ENCODE measurements at places on chromosomes 3 and 15.

DNA sequence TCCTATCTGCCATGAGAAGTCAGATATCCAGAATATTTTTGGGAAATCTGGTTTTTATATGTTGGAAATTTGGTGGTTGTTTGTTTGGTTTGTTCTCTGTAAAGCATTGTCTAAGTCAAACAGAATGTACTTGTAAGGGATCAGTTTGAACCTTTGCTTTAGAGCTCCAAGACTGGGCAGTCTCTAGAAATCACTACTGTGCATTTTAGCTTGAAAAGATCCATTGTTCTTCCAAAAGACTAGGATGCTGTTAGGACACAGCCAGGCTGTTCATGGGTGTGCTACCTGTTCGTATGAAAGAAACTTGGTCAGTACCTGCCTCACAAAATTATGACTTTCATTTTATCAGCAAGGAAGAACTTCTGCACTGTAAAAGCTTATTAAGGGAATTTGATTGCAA is 182.6 kb downstream of the WDR72 start:
- DNase-seq: no peak

DNA sequence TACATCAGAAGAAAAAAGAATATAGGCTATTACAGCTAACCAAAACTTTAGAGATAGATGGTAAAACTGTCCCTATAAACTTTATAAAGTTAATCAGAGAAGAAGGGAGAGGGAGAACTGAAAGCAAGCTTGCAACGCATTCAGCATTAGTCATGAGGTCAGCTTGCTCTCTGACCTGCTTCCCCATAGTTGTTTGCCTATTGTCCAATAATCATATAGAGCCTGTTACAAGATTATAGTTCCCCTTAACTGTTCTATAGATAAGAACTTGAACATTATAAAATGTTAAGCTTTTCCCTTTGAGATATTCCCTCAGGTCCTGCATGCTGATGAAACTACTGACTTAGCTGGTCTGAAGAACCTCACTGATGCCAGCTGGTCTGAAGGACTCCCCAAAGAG is 74.5 kb downstream of the CPNE4 start:
- no peak for DNase-seq

DNA sequence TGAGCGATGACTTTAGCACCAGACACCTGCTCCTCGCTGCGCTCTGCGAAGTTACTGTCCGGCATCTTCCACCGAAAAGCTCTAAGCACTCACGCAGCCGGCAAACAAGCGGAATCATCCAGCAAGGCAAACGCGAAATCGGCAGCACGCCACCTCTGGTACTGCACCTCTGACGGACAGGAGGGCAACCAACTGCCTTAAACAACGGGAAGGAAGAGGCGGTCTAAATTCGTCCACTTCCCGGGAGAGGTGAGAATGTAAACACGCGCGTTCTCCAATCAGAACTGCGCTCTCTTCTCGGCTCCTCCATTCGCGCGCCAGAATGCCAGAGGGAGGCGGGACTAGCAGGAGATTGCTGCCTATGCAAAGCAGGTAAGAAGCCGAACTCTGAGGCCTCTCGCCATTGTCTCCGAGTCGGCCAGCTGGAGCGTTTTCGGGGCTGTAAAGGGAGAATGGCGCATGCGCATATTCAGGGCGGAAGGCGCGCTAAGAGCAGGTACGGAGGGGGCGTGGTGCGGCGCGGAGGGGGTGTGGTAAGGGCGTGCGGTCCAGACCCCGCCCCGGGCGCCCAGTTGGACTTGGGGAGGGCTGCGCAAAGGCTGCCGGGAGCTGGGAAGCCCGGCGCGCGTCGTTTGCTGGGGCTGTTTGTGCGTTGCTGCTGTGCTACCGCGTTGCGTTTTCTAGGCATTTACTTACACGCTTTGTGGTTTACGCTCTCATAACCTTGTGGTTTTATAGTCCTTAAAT is at the start of the genes BTD and HACL1:
BTD (plus strand) TSS at position 347 of the 747 bp plus-strand sequence. CDS start 33,695 bp downstream, outside the sequence.
HACL1 (minus strand) TSS at position 171 of the 747 bp plus-strand sequence; CDS start at position 65, 106 bp downstream.
- no peak for DNase-seq

DNA sequence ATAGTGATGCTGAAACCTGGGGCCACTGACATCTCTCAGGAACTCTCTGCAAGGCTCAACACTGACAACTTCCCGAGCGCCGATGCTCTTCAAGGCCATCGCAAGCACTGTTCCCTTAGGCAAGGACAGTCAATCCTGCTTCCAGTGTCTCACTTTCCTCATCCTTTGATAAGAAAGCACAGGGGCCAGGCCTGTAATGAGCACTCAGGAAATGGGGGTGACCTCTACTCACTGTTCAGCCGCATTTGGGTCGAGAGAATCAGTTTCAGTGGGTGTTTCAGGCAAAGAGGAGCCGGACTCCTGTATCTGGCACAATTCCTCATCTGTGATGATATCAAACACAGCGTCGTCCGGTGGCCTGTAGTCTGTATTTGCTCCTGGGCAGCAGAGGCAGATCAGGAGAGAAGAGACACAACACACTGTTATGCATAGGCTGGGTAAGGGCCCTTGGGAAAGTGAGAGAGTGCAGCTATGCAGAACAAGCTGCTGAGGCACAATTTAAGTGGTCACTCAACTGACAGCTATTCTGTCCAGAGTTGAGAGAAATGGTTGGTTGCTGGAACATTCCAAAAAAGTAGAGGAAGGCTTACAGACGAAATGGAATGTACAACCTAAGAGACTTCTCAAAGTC is 11.9 kb downstream of the CXCR6 start:
- no peak for DNase-seq

DNA sequence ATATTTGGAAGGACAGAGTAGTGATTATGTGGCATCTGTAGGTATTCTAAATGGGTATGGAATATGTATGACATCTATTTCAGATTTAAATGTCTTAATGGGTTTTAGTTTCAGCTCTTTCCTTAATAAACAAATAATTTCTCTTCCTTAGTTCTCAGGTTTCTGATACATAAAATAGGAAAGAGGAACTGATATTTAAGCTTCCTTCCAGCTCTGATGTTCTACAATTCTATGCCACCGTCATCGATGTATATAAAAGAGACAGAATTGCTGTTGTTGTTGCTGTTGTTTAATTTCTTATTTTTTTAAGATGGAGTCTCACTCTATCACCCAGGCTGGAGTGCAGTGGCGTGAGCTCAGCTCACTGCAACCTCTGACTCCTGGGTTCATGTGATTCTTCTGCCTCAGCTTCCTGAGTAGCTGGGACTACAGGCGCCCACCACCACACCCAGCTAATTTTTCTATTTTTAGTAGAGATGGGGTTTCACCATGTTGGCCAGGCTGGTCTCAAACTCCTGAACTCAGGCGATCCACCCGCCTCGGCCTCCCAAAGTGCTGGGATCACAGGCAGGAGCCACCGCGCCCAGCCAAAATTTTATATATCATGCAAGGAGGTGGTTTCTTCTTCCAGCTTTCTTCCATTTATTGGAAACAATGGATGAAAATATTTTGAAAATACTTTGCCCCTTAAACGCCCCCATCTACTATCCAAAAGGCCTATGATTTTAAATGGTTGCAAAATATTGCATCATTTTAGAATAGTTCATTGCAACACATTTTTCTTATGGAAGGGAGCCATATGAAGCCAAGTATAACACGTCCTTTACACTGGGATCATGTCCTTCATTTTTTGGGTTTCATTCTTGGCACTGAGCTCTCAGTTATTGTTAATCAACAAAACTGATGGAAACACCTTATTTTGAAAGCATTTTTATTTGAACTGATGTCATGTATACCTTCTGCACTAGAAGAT is 13.9 kb upstream of the C15orf61 start:
- DNase-seq: no peak

- no peak for DNase-seq
Measured at GRCh38 chr3:53824795-53825194, 21.4 kb downstream of the CHDH start.

All from NCI-H2171 (cell line).